ENCODE measurements at places on chromosomes 11 and 22.
A peak's percentile ranks its signal among the peaks of the same experiment; 100 is the strongest.

GRCh38 chr11:33402066-33402465 is 144.9 kb downstream of the HIPK3 start:
- peak; percentile 14 for DNase-seq

DNA sequence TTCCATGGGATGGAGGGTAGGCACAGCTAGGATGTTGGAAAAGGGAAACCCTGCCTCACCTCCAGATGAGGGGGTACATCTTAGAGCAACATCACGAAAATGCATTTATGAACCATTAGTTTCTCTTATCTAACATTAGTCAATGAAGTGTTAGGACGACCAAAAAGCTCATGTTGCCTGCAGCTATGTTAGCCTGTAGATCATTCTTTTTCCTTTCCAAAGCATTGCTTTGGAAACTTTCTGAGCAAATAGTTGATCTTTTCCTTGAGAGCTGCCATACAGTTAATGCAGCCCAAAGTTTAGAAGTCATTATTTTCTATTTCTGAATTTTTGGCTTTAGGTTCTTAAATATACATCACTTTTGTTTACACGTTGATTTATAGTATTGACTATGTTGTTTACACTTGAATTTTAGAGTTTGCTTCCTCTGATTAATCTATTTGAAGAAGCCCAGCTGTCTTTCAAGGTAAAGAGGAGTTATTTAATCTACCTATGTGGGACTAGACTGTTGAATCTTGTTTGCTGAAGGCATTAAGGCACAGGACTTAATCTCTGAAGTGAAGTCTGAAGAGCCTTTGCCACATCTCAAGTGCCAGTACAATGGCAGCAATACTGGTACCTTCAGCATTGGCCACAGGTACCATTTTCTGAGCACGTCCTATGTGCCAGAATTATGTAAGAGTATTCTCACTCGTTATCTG is 11.0 kb downstream of the POU2AF3 start:
- DNase-seq = no peak

- DNase-seq = peak; percentile 10
These were observed 125.8 kb downstream of the DDX10 start for GRCh38 chr11:108790501-108791299.

- DNase-seq = no peak
These were observed 8.8 kb downstream of the ASPHD2 start for GRCh38 chr22:26437694-26438392.

GRCh38 chr22:37827056-37827455 is 3.9 kb downstream of the GALR3 start:
- DNase-seq = no peak

DNA sequence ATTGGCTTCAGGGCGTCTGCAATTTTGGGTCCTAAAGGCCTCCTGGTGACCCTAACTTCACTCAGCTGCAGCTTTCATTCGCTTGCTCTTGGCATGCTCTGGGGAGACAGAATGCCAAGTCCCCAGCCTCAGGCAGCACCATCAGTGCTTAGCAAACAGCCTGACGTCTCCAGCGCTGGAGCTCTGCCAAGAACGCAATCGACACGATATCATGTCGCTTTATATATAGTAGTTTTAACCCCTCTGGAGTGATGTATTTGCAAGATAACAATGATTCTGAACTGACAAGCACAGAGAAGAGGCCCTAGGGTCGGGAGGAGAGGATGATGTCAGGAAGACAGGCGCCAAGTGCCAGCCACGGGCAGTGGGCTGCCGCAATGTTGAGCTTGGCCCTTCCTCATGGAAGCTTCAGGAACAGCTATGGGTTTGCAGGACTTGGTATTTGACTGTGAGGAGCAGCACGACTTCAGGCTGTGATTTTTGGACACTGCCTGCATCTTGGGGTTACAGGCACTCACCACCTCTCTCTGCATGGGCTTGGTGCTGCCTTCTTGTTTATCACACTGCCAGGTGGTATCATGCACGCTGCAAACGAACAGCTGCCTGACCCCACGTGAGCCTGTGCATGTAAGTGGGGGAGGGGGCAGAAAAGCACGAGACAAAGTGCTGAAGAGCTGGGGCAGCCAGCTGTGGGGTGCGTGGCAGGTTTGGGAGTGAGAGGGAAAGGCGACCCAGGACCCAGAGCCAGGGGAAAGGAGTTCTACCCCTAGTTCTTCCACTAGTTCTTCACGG is 26.1 kb downstream of the B3GAT1 start:
- no peak for DNase-seq

DNA sequence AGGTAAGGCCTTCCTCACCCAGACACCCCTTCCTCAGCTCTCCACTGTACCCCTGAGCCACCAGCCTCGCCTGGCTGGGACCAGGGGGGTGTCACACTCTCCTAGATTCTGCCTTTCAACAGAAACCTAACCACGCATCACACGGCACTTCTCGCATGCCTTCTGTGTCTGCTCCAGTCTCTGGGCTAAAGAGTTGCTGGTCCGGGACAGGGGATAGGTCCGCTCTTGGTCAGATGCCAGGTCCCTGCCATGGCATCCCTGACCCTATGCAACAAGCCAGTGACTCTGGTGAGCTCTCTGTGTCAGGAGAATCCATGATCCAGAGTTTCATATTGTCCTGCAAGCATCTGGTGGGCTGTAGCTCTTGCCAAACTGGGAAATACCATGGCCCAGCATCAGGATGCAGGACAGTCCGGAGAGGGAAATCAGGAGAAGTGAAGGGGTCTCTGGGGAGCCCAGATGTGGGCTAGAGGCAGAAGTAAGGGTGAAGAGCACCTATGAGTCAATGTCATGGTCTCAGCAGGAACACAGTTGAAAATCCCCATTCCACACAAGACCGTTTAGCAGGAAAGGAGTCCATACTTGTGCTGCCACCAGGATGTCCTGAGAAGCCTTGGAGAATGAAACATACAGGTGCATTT is 14.1 kb downstream of the IGLL5 start:
- no peak for DNase-seq

DNA sequence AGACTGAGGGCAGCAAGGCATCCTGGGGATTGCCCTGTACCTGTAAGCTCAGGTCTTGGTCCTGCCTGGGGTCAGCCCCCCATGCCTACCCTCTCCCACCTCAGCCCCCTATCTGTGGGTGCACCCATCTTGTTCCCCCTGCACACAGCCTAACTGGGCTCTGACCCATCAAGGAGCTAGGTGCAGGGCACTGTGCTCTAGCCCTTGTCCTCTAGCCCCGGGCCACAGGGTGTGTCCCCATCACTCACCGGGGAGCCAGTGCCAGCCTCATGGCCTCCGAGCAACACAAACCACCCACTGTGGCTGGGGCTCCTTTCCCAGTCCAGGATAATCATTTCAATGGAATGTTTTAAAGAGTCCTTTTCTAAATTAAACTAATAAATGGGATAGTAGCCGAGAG is 293.9 kb upstream of the PLET1 start:
- no peak for DNase-seq

- no peak for DNase-seq
These were observed 74.4 kb downstream of the WNT11 start for GRCh38 chr11:76131671-76132631.

- peak; percentile 90 for DNase-seq
These were observed 5.6 kb upstream of the SH3BP1 start for GRCh38 chr22:37633625-37634416.

GRCh38 chr11:88363648-88364065 is 26.1 kb upstream of the CTSC start:
- DNase-seq = peak; percentile 24

DNA sequence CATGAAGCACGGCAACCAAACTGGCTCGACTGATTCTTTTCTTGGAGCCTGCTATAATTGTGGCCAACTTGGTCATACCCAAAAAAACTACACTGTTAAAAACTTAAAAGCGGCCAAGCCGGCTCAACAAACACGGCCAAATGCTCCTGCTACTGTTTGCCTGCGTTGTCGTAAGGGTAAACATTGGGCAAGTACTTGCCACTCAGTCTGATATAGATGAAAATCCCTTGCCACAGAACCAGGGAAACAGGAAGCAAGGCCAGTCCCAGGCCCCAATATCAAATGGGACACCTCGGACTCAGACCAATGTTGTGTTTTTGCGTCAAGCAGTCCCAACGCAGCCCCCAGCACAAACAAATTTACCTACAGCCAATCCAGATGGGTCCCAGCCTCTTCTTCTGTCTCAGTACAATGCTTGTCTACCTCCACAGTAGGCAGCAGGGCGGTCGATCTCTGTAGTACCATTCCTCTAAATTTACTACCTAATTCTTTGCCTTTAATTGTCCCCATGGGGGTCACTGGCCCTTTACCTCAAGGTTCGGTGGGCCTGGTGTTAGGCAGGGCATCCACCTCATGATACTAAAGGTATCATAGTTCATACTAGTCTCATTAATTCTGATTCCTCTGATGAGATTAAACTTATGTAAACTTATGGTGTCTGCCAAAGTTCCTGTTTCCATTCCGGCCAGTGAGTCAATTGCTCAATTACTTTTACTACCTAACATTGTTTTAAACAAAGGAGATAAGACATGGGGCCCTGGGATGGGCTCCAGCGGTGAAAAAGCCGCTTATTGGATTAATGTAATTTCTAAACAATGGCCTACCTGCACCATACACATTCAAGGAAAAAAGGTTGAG is 3.7 kb upstream of the COMT start:
- DNase-seq = no peak

DNA sequence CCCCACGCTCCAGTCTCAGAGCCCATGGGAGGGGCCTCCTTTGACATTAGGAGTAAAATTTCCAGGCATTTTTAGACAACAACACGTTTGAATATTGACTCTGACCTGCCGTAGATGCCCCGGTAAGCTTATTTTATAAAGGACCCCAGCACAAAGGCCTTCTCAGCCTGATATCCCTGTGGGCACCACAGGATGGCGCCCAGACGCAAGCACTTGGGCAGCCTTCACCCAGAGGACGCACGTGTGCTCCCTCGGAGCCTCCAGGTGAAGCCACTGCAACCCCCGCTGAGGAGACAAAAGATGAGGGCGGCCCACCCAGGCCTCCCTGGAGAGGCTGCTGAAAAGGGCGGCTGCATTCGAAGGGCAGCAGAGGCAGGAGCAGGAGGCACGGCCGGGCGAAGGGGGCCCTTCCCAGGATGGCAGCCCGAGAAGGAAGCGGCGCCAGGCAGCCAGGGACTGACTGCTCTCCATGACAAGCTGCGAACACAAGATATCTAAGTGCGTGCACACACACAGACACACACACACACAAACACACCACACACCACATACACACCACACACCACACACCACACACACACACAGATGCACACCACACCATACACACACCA is 15.2 kb upstream of the TH start:
- DNase-seq = peak; percentile 32

GRCh38 chr11:62001450-62002191 is 34.2 kb upstream of the FTH1 start:
- no peak for DNase-seq

GRCh38 chr11:132208477-132209055 is 838.2 kb downstream of the NTM start:
- no peak for DNase-seq

DNA sequence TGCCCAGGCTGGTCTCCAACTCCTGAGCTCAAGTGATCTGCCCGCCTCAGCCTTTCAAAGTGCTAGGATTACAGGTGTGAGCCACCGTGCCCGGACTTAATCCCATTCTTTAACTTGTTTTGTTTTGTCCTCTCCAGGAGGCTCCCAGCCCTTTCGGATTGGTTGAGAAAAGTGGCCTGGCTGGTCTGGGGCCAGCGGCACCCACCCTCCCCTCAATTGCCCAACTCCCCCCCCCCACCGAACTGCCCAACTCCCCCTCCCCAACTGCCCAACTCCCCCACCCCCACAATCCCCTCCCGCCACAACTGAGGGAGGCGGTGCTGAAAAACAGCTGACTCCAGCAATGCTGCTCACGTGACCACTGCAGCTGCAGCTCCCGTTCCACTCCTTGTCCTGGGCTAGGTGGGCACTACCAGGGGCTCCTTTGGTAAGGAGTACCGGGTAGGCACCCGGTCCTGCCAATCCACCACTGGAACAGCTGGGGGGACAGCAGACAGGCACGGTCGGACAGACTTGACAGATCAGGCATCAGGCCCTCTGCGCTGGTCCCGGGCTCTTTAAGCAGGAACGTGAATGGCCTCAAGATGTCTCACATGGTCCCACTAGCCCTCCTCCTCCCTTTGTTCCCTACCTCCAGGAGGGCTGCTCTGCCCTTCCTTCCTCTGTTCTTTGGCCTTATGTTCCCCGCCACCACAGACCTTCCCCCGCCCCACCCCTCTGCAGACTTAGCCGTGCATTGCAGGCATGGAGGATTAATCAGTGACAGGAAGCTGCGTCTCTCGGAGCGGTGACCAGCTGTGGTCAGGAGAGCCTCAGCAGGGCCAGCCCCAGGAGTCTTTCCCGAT is at the start of gene TCN2:
TCN2 (plus strand) TSS at position 720 of the 845 bp plus-strand sequence. CDS start 158 bp downstream, outside the sequence.
- DNase-seq = peak; percentile 70

DNA sequence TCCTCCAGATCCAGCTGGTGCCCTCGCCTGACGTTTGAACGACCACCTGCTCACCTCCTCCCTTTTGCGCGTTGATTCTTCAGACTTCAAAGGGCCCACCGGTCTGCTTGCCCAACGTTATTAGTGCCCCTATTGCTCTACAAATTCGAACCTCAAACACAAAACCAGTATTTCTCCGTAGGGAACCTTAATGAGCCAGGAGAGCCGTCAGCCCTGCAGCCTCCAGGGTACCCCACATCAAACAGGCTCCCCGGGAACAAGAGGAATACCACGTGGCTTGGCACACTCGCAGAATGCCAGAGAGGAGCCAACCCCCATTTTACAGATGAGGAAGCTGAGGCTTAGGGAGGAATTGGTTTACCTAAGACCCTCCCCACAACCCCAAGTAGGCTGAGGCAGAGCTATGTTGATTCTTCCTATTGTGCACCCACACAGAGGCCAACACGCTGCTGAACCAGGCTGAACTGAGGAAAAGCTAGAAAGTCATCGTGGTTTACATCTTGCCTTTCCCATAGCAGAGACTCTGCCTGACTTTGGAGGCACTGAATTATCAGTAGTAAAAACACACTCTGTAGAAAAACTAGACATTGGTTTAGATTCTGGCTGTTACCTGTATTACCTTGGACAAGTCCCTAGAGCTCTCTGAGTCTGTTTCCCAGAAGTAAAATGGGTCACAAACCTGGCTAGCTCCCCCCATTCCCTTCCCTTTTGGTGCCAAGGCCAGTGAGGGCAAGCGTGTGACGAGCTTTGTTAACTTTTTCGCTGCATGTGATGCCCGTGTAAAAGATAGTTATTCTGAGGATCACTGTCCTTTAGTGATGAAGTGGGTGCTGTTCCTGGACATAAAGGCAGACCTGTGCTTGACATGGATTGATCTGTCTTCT is 764 bp downstream of the TKFC start:
- DNase-seq = peak; percentile 30

- no peak for DNase-seq
These were observed 20.2 kb downstream of the CELF1 start for GRCh38 chr11:47532597-47533213.
